ENCODE measurements at places on chromosomes 16 and 17.

GRCh38 chr17:18949566-18949965, 2.4 kb upstream of the SLC5A10 start:
- H3K4me1 ChIP-seq = no peaks in the 10 kb centered on the region
- no peaks in the 10 kb centered on the region for H3K27me3 ChIP-seq
- H3K36me3 ChIP-seq = no peaks in the 10 kb centered on the region
- no peak overlapping the region for H3K27ac ChIP-seq
- no peak overlapping the region for H3K4me3 ChIP-seq

GRCh38 chr17:27356091-27356705, 62.3 kb downstream of the WSB1 start:
- H3K27ac ChIP-seq = no peak overlapping the region
- H3K4me3 ChIP-seq = no peak overlapping the region
- H3K36me3 ChIP-seq = no peaks in the 10 kb centered on the region
- DNase-seq = no peak

- no peak overlapping the region for H3K4me3 ChIP-seq
- DNase-seq = no peak
- no peak overlapping the region for H3K27ac ChIP-seq
- no peaks in the 10 kb centered on the region for H3K27me3 ChIP-seq
- H3K36me3 ChIP-seq = no peaks in the 10 kb centered on the region
- no peaks in the 10 kb centered on the region for H3K4me1 ChIP-seq
Observed at GRCh38 chr17:70047619-70048419, 27.2 kb upstream of the KCNJ16 start.

DNA sequence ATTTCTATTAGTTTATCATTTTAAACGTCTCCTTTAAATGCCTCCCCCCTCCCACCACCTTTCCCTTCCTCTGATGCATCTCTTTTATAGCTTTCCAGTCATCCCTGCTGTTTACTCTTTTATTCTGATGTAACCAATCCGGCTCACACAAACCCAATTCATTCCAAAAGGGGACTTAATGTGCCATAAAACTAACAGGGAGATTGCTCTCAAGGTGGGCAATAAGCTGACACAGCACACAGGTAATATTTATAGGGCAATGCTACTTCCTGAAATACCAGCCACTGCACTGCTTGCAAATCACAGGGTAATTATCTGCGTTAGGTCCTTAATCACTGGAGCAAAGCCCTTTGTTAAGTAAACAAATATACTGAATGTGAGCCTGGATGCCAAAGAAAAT, 23.3 kb upstream of the CA10 start:
- 0 out of 2 replicates have a peak, but pooled peaks cover 6% of the 10 kb centered on the region for H3K4me1 ChIP-seq
- no peaks in the 10 kb centered on the region for H3K27me3 ChIP-seq
- DNase-seq = peak; percentile 4
- H3K4me3 ChIP-seq = no peak overlapping the region
- no peak overlapping the region for H3K27ac ChIP-seq

- H3K36me3 ChIP-seq = no peaks in the 10 kb centered on the region
- peak; percentile 39 for DNase-seq
- no peaks in the 10 kb centered on the region for H3K27me3 ChIP-seq
- peak overlapping the region; percentile 28 for H3K27ac ChIP-seq
Observed at GRCh38 chr17:48892940-48893645, 506 bp downstream of the ATP5MC1 start.

Data from GM23338 (cell line).